SJSA1 (cell line): ENCODE measurements at places on chromosomes 1 and 21. TPM values are rescaled to one million over a fixed set of nuclear protein-coding genes. Genes with fewer than 3 reads are reported as not detected.

- no peaks in the 10 kb centered on the region for H3K4me1 ChIP-seq
- H3K27me3 ChIP-seq, result no peaks in the 10 kb centered on the region
- DNase-seq, result no peak
- H3K36me3 ChIP-seq, result no peaks in the 10 kb centered on the region
These were observed 233.0 kb downstream of the RWDD3 start for GRCh38 chr1:95467036-95467435.

DNA sequence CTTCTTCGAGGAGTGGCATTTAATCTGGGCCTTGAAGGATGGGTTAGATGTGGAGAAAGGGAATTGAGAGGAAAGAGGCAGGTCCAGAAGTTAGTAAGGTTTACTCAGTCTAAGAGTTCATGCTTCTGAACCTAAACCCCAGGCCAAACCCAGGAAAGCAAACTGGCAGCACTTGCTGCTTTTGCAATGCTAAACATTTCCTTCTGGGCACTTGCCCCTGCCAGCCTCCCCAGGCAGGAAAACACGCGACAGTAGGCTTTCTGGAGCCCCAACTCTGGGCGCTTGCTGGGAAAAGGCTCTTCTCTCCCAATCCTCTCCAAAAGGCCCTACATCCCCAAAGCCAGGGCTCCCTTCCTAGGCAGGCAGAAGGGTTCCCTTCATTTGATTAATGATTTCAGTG, 2.5 kb downstream of the OLFML2B start:
- H3K4me1 ChIP-seq, result peaks cover 19% of the 10 kb centered on the region
- H3K27me3 ChIP-seq, result no peaks in the 10 kb centered on the region
- H3K36me3 ChIP-seq, result no peaks in the 10 kb centered on the region
- DNase-seq, result no peak
- no peak overlapping the region for H3K27ac ChIP-seq

The OR2AK2 gene
- total RNA-seq, result not detected in 2 replicates

DNA sequence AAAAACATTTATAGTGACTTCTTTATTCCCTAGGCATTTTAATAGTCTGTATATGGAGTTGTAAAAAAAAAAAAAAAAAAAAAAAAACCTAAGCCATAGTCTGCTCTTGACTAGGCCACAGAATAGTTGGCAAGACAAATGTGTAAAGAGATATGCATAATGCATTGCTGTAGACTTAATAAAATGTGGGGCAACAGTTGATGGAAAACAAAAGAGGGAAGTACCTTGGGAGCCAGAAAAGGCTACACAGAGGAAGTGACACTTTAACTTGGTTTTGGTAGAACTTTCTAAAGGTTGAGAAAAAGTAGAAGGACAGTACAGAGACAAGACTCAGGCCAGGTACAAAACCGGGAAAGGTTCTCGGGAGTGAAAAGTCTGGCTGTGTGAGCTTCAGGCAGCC, 802.9 kb upstream of the ADAMTS5 start:
- no peak overlapping the region for H3K27ac ChIP-seq
- DNase-seq, result no peak
- H3K36me3 ChIP-seq, result no peaks in the 10 kb centered on the region
- no peaks in the 10 kb centered on the region for H3K4me1 ChIP-seq

DNA sequence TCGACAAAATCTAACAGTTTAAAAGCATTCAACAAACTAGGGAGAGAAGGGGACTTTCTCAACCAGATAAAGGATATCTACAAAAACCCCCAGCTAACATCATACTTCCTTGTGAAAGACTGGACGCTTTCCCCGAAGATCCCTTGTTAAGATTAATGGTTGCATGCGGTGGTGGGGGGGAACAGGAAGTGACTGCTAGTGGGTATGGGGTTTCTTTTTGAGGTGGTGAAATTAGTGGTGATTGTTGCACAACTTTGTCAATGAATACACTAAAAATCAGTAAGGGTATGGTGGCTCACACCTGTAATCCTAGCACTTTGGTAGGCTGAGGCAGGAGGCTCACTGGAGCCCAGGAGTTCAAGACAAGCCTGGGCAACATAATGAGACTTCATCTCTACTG, 26.9 kb upstream of the EYA3 start:
- H3K4me1 ChIP-seq, result peaks cover 26% of the 10 kb centered on the region
- H3K36me3 ChIP-seq, result no peaks in the 10 kb centered on the region
- no peak overlapping the region for H3K27ac ChIP-seq
- H3K4me3 ChIP-seq, result no peak overlapping the region

GRCh38 chr21:26804895-26805609, 40.2 kb downstream of the ADAMTS1 start:
- H3K27me3 ChIP-seq, result no peaks in the 10 kb centered on the region
- no peaks in the 10 kb centered on the region for H3K36me3 ChIP-seq

DNA sequence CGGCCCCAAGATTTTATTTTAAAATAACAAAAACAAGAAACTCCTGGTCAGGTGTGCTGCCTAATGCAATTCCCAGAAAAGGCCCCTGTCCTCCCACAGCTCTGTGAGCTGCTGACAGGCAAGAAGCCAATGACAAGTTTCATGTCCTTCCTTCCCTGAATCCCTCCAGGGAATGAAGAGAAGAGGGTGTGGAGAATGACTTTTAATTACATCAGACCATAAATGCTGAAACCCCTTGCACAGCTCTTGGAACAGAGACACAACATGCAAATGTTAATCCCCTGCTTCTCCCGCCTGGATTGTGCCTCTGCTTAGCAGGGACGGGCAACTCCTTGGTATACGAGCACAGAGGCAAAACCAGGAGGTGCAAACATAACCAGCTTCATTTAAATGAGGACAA, 228.1 kb upstream of the CAMK1G start:
- no peak overlapping the region for H3K4me3 ChIP-seq
- no peaks in the 10 kb centered on the region for H3K36me3 ChIP-seq
- H3K27ac ChIP-seq, result no peak overlapping the region
- DNase-seq, result no peak

The FAM163A gene
- total RNA-seq, result not detected in 2 replicates

GRCh38 chr1:3351449-3352298, 102.8 kb upstream of the ARHGEF16 start:
- no peaks in the 10 kb centered on the region for H3K36me3 ChIP-seq
- DNase-seq, result no peak
- H3K27ac ChIP-seq, result no peak overlapping the region
- H3K4me1 ChIP-seq, result no peaks in the 10 kb centered on the region

GRCh38 chr1:184759112-184759511, 4.5 kb upstream of the EDEM3 start:
- no peak overlapping the region for H3K4me3 ChIP-seq
- H3K36me3 ChIP-seq, result peaks cover 5% of the 10 kb centered on the region
- H3K27me3 ChIP-seq, result peaks cover 7% of the 10 kb centered on the region; the same call in 1 of the 2 replicates
- 0 out of 2 replicates have a peak, but pooled peaks cover 6% of the 10 kb centered on the region for H3K4me1 ChIP-seq
- no peak overlapping the region for H3K27ac ChIP-seq

The VWA5B1 gene
- not detected in 2 replicates for total RNA-seq
